ENCODE measurements at places on chromosomes 12 and 14.

DNA sequence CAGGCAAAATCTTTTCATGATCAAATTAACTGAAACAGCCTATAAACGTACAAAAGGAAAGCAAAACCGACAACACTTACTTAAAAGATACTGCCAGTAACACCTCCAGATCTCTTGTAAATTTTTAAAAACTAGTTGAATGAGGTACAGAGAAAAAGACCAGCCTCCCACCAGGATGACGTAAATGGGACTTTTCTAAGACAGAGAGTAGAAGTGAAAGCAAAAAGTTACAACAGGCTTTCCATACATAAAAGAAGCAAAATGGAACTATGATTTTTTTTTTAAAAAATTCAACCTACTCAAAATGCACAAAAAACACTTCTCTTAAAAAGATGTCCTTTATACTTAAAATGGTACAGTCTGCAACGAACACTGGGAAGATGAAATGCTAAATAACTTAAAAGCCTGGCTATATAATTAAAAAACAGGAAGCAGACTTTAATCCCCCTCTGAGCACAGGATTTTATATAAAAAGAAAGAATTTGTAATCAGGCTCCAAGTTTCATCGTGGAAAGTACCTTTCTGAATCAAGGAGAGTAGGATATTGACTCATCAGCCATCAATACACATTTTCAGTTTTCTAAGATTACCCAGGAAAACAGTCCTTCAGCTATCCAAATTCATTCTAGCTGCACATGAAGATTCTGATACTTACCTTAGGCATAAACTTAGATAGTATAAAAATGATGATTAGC lies 14.2 kb upstream of the MYO1A start:
- no peak for DNase-seq

DNA sequence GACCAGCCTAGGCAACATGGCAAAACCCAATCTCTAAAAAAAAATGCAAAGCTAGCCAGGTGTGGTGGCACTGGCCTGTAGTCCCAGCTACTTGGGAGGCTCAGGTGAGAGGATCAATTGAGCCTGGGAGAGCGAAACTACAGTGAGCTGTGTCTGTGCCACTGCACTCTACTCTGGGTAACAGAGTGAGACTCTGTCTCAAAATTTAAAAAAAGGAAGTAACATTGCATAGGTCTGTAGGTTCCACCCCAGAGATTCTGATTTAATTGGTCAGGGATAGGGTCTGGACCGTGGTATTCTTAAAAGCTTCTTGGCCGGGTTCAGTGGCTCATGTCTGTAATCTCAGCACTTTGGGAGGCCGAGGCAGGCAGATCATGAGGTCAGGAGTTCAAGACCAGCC lies 26.2 kb downstream of the ZC2HC1C start:
- DNase-seq, result no peak

- DNase-seq, result no peak
Measured at GRCh38 chr14:78951602-78952001, 781.4 kb downstream of the NRXN3 start.

DNA sequence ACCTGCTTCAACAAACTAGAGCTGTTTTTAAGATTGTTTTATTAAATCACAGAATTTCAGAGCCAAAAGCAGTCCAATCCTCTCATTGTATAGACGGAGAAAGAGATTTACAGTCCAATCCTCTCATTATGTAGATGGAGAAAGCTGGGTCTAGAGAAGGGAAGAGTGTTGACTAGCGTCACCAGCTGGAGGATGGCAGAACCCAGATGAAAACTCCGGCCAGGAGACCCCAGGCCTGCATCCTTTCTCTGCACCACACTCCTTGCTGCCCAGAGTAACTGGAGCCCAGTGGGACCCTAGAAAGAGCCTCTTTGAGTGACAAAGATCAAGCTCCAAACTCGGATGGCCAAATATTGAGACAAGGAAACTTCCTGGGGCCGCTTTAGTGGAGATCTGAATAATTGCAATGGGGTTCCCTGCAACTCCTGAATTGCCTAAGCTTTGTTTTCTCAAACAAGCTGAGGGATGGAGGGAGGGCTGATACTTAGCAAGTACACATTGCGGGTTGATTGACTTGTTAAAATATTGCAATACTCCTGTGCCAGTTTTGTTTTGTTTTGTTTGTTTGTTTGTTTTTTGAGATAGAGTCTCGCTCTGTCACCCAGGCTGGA lies 12.5 kb downstream of the AMDHD1 start:
- no peak for DNase-seq

DNA sequence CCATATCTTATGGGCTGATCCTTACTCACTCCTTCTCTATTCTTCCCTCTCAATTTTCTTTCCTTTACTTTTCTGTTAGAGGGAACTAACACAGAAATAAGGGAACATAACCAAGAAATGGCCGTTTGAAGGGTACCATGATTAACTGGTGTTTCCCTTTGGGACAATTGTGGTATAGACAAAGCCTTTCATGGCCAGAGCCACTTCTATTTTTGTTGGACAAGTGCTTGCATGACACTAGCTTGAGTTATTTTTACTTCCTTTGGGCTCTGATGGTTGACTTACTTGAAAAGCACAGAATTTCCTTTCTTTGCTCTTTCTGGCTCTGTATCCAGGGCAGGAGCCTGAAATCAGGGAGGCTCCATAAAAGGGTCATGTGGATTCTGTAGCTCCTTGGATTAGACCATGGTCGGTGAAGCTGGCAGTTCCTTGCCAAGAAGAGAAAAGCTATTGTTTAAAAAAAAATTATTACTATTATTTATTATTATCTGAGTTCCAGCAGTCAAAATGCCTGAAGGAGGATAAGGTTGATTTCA lies 130.6 kb downstream of the KTN1 start:
- DNase-seq, result no peak

DNA sequence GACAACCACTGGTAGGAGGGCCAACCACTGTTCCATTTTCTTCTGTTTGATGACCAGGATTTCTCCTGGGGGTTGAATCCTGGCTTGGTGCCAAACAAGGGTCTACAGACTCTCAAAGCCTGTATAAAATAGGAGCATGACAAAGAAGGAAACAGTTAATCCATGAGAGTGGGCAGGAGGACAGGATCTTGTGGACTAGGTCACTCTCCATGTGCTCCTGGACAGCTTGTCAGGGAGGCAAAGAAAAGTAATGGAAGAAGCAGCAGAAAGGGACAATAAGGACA lies 243.7 kb downstream of the AKAP6 start:
- no peak for DNase-seq

- DNase-seq, result no peak
Measured at GRCh38 chr14:90114554-90114953, 52.8 kb downstream of the KCNK13 start.

DNA sequence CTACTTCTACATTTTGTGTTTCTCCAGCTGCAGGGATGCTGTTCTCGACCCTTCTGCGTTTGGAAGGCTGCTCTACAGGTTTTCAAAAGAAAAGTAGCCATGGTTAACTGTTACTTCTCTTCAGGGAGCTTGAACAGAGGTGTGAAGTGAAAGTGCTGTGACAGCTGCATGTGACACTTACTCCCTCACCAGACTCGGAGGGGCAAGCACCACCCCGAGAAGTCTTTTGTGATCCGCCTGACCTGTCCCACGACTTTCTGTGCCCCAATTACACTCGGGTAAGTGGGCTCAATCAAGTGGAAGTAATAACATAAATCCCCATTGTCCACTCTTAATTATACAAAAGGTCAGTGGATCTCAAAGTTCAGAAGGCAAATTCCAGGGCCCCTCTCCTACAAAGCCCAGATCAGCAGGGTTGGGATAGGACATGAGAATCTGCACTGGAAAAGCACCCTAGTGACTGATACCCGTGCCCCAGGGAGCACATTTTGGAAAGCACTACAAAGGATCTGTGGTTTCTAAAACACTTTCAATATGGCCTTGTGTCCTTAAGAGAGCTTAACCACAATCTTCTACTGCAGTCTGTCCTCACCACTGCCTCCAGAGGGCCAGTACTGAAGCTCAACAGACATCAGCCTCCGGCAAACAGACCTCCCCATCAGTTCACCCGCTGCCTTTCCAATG lies 11.5 kb downstream of the FICD start:
- DNase-seq, result no peak

GRCh38 chr14:22802860-22803686 lies 12.2 kb downstream of the SLC7A7 start:
- DNase-seq, result no peak
